ENCODE measurements at places on chromosomes 7 and 10.

DNA sequence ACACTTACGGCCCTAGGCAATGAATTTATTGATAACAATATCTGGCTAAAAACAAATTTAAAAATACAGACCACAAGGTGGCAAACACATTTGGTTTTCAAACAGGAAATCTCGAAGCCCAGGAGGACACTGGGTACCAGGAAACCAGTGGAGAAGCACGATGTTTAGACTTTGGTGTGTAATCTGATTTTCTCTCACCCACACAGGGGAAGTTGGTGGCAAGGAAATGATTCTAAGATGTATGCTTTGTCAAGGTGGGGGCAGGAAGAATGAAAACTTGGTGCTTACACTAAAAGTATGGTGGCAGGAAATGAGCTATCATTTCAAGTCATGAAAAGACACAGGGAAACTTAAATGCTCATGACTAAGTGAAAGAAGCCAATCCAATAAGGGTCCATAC, 113.2 kb upstream of the ANKRD1 start:
- no peak for DNase-seq

- no peak for DNase-seq
These were observed at the start of gene SSC4D for GRCh38 chr7:76409537-76409936. Gene SSC4D (minus strand): TSS chr7:76409697. CDS start chr7:76404439, 5,258 bp downstream.

DNA sequence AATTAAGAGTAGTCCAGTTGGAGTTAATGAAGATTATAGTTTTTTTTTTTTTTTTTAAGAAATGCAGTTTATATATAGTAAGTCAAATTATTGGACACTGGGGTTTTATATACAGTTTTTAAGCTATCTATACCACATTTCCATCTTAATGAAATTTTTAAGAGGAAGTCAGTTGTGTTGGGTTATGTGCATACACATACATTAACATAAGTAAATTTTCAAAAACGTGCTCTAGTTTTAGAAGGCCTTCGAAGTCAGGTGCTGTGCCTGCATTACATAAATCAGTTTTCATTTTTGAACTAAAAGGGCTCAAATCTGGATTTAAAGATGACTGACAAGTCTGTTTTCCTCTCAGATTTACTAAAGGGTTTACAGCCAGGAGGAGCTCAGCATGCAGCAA, 47.6 kb upstream of the FMC1 start:
- no peak for DNase-seq

- no peak for DNase-seq
These were observed 33.7 kb downstream of the ADD3 start for GRCh38 chr10:110041479-110041829.

DNA sequence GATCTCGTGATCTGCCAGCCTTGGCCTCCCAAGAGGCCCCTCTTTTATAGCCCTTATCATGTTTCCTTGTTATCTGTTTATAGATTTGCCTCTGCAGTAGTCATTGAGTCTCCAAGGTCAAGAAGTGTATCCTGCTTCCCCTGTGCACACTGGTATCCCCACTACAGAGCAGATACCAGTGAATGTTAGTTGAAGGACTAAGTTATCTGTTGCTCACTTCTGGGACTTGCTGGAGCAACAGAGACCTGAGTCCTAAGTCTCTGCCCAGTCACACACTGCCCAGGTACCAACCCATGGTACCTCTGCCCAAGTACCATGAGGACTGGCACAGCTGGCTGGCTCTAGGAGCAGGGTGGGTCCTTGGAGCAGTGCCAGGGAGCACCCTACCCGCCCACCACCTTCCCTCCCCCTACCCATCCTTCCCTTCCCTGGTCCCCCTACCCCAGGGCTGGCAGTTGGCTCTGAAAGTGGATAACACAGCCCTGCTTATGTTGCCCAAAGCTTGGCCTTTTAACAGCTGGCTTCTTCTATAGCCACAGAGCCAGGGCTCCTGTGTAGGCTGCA, 26.5 kb upstream of the PDCD4 start:
- DNase-seq: no peak

DNA sequence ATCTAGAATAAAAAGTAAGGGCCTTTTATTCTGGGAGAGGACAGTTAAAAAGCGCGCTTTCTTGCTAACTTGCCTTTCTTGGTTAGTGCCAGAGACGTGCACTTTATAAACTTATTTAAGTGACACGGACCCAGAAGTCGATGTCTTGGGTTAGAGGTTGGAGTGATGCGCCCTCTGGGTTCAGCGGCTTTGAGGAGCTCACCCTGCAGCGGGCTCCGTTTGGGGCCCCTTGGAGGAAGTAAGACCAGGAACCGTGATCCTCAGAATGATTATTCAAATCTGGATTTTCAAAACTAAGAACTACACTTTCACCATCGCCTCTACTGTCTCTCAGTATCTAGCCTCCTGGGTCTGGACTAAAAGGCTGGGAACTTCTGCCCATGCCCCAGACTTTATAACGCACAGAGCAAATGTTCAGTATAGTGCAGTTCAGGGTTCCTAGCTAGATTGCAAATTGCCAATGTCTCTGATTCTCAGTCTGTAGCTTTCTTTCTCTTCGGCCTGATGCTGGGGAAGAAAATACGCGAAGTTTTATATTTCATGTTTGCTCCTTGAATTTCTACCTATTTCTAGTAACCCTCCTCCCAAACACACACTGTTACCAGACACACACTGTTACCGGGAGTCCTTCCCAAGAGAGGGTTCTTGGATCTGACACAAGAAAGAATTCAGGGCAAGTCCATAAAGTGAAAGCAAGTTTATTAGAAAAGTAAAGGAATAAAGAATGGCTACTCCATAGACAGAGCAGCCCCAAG, 18.6 kb upstream of the SMO start:
- no peak for DNase-seq

GRCh38 chr10:36717118-36717517, 408.3 kb upstream of the ANKRD30A start:
- no peak for DNase-seq

DNA sequence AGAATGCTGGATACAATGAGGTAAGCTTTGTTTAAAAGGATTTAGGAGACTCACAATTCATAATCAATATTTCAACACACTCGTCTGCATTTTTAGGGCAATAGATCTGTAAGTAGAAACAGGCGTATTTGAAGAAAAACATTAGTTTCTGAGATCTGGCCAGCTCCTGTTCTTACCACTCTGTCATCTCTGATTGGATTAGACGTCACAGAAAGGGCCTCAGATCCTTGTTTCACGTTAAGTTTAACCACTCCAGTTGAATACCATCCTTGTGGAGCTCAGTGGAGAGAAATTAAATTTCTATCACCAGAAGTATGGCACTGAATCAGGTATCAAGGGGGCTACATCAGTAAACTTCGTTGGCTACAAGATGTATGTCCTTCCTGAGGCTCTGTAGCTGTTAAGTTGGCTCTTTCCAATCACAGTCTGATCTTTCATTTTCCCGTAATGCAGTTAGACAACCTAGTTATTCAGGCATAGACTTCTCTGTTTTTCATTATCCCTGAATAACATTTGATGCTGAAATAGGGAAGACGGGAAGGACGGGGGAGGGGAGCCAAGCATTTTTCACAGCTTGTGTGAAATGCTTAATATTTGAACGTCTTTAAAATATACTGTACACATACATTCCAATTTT, 659.2 kb upstream of the GALNT17 start:
- DNase-seq: no peak

GRCh38 chr10:7967035-7967434, 87.5 kb upstream of the GATA3 start:
- no peak for DNase-seq

DNA sequence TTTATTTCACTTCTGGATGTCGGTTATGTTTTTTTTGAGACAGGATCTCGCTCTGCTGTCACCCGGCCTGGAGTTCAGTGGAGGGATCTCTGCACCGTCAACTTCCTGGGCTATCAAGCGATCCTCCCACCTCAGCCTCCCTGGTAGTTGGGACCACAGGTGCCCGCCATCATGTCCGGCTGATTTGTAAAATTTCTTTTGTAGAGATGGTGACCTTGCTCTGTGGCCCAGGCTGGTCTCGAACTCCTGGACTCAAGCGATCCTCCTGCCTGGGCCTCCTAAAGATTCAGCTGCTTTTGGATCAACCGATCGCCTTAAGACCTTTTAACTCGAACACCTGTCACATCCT, 606 bp upstream of the RABGEF1 start:
- DNase-seq: no peak

DNA sequence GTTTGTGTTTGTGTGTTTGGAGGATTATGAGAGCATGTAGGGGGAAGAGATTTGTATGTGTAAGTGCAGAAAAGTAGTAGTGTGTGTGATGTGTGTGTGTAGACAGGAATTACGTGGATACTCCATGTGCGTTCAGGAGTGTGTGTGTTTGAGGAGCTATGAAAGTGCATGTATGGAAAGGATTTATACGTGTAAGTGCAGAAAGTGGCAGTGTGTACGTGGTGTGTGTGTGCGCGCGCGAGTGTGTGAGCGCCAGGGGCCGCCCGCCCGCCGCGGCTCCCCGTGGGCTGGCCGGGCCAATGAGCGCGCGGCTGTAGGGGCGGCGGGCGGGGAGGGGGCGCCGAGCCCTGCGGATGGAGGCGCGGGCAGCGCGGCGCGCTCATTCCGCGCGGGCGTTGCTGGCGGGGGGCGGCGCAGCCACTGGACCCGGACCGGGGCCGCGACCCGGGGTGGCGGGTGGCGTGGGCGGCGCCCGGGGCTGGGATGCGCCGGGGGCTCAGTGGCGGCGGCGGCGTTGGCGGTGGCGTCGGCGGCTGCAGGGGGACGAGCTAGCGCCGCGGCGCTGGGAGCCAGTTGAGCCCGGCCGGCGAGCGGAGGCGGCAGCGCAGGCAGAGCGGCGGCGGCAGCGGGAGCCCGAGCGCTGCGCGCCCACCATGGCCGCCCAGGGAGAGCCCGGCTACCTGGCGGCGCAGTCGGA, at the start of gene BICC1:
Gene BICC1, plus strand, starts transcription at position 382 of the 697 bp plus-strand sequence. Its CDS starts 272 bp downstream, at position 654.
- no peak for DNase-seq

DNA sequence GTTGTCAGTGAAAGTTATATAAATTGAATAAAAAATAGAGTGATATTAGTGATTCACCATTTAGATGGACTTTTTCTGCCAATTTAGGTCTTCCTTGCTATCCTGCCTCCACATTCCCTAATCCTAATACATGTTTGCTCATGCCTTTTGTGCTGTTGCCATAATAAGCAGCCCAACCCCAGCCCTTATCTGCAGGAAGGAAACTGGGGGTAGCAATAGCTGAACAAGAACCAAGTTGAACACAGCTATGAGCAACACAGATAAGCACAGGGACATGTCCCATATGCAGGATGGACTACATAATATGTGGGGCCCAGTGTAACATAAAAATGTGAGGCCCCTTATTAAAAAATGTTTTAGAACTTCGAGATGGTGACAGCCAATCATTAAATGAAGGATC, 91.2 kb upstream of the AHR start:
- no peak for DNase-seq

DNA sequence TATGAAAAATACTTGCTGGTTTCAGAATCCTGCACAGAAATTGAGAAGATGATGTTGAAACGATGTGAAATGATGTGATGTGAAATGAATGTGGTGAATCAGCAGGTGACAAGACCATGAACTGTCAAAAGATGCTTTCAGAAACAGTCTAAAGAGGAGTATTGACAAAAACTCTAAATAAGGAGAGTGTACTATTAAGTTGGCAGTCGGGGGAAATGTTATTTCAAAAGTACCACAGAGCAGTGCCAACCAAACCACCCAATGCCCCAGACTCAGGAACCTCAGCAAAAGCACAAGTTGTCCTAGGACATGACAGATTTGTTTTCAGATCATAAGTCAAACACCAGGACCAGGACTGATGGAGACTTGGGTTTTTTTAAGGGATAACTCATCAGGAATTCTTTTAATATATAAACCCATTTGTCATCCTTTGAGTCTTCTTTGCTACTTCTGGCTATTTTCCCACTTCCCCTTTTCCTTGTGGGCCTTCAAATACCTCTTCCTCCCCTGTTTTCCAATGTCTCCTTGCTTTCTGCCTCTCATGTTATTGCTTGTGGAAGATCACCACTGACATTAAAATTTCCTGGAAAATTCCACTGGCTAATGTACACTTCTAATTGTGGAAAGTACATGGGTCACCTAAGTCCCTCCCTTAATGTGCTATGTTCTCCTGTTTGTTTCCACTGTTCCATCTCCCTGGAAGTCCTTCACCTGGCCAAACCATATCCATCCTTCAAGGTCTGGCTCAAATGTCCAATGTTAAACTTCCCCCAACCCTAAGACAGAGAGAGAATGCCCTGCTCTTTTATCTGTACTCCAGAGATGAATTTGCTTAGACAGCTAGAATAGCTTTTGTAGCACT, 10.2 kb upstream of the PPP1R3C start:
- DNase-seq: no peak

- DNase-seq: no peak
These were observed 75.5 kb downstream of the MAP3K8 start for GRCh38 chr10:30509508-30509907.

- DNase-seq: no peak
These were observed 592.5 kb downstream of the TYW1 start for GRCh38 chr7:67589183-67589582.

DNA sequence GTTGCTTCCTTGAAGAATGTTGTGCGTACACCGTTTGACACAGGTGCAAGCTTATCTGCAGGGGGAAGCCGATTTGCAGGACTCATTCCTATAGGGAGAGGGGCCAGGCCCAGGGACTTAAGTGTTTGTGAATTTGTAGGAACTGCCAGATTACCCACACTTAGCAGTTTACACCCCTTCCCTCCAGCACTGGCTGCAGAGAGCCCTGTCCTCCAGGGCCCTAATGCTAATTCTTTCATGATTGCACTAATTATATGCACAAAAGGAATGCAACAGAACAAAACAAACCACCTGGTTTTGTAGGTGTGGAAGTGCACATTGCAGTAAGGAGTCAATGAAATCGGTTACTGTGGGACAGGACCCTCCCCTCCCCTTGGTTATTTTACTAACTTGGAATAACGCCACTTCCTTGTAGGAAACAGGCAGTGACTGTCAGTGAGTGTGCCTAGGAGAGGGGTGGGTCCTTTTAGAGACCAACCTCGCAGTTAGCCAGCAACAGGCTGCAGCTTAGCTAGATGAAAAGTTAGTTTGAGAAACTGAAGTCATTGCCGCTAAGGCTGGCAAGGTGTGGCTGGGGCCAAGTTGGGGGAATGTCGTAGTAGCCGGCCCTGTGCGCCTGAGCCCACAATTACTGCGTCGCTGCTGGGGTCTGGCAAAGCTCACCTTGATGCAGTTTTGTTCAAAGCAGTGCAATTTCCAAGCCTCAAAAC, 60.6 kb downstream of the CUX1 start:
- no peak for DNase-seq
